ENCODE measurements at places on chromosomes 6 and 20.

GRCh38 chr6:6564154-6564553, 24.4 kb upstream of the LY86 start:
- DNase-seq, result no peak

DNA sequence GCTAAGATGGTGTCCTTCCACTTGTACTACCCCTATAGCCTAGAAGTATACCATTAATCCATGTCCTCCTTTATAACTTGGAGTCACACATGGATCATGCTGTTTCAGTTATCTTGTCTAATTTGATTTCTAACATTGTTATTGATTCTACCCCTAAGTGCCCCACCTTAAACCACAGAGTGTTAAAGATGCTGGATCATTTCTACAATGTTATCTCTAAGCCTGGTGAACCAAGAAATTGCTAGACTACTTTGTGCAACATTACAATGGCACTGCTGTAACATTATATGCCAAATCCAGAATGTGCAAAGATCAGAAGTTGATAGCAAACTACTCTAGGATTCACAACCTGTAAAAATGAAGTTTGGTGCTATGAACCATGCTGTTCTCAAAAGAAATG, 1.7 kb downstream of the CGA start:
- no peak for DNase-seq

DNA sequence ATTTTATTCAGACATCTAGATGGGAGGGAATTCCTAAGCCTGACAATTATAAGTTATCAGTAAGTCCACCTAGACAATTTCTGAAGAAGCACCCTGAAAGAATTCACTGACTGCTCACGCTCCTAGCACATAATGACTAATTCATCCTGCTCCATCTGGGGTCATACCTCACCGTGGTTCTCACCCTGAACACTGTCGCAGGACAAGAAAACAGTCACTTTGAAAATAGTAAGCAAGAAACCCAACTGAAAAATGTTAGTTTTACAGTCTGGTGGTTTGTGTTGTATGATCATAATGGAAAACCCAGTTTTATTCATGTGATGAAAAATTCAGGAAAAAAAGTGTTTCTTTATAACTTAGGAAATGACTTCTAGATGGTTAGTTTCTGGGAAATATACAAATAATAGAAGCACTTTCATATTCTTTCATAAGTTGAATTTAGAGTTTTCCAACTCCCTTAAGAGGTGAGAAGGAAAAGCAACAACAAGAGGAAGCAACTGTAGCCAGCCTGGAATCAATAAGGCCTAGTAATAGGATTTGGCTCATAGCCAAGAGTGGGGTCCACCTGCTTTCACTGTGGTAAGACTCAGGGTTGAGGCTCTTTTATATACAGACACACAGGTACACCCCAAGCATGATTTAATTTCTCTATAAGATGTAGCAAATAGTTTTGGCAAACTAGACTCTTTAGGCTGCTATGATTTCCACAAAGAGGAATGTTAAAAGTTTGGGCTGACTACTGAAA, 94.1 kb downstream of the HIVEP2 start:
- DNase-seq, result no peak

DNA sequence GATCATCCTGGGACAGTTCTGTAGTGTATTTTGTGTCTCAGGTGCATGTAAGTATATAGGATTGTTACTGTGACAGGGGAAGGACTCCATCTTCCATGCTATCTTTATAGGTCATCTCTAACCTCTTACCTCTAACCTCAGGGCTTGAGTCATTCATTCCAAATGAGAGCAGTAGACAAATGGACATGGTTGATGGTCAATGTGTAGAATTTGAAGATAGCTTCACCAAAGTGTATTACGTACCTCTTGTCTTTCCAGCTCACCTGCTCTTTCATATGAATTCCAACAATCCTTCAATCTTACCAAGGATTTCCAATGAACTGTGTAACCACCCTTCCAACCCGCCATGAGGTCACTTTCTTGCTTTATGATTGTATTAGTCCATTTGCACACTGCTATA, 8.7 kb upstream of the ADGRG6 start:
- DNase-seq, result no peak

GRCh38 chr6:22409486-22409885, 112.7 kb upstream of the PRL start:
- no peak for DNase-seq

- no peak for DNase-seq
Observed at GRCh38 chr20:39107741-39108140, 145.6 kb downstream of the DHX35 start.

DNA sequence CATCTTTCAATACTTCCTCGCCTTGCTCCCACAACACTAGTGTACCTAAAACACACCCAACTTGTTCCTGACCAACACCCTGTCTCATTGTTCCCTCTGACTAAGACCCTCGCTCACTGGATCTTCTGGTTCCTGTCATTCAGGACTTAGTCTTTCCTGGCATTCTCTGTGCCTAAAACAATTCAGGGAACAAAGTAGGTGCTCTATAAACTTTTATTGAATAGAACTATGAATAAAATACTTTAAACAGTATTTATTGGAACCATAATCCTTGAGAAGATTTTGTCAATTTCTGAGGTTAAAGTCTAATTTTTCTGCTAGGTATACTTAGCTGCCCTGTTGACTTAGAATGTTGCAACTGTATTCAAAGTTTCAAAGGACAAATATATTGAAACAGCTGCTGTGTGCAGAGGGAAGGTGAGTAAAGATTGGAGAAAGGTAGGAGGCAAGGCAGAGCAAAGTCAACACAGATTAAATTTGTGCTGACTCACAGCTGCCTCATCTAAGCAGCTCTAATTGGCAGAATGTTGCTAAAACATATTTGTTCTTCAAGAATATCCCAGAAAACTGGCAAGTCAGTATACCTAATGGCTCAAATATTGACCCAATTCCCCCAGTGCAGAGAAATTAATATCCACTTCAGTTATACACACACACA, 37.6 kb downstream of the GSTA2 start:
- DNase-seq, result no peak

DNA sequence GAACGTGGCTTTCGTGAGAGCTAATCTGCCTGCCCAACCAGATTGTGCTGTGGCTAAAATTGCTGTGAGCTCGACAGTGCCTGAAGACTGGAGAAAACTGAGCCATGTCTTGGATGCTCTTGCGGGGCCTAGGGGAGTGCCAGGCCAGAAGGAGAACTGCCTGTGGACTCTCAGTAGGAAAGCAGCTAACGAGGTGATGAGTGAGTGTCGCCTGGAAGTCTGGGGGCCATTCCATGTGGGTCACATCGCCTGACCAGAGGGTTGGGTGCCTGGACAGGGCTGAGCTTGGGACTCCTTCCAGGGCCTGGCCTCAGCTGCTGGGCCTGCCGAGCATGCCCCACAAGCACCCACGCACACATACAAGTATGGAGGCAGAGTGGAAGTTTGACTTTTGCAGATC, 166.5 kb downstream of the VEGFA start:
- no peak for DNase-seq

DNA sequence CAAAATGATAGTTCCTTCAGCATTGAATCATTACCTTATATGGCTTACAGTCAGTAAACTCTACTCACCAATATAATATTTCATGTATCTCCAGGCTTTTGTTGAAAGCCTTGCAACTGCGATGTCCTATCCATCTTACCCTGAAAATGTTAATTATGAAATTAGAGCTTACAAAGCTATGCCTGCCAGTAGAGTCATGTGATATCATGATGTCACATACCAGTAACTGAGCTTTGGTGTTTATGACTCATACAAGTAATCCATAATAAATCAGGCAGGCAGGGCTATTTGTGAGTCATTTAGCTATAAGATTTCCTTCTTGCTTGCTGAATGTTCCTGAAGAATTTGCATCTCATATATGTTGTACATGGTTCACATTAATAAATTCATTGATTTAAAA, 44.9 kb upstream of the FAM83B start:
- DNase-seq, result no peak

- DNase-seq, result no peak
Observed at GRCh38 chr6:128573036-128573435, 52.6 kb upstream of the PTPRK start.

Data from effector memory CD4-positive, alpha-beta T cell (primary cell).